ENCODE measurements at places on chromosomes 1 and 21. TPM values are rescaled to one million over a fixed set of nuclear protein-coding genes. Genes with fewer than 3 reads are reported as not detected.

Gene S100A12
- total RNA-seq: not detected

Gene HAPLN2
- total RNA-seq: 6.1 TPM

Gene E2F2
- 1.0 TPM for total RNA-seq

Gene ZCCHC17
- 39.0 TPM for total RNA-seq

Gene SIK1
- 17.3 TPM for total RNA-seq

Gene ARV1
- total RNA-seq: 27.6 TPM

Gene KRTAP11-1
- not detected for total RNA-seq

Gene GNG5
- 111 TPM for total RNA-seq

Gene RGS13
- total RNA-seq: not detected

Gene RXFP4
- total RNA-seq: not detected

Gene KCNJ10
- not detected for total RNA-seq

Gene FGR
- total RNA-seq: 4.0 TPM

Gene PCNX2
- 8.4 TPM for total RNA-seq

Gene LYPD8
- total RNA-seq: not detected

Gene GBP1
- 13.9 TPM for total RNA-seq

Gene C1orf174
- 27.1 TPM for total RNA-seq

Gene HSD11B1
- 9.3 TPM for total RNA-seq

Gene TRIM17
- total RNA-seq: 9.9 TPM

Gene AGBL4
- total RNA-seq: 0.82 TPM

Gene WDR64
- not detected for total RNA-seq

Gene FCRL6
- total RNA-seq: not detected

Gene FAM72C
- total RNA-seq: 0.97 TPM

Gene CYP4A11
- total RNA-seq: not detected

Gene IQGAP3
- 1.5 TPM for total RNA-seq

Gene GRIK3
- 5.9 TPM for total RNA-seq

Gene TMEM240
- total RNA-seq: 6.8 TPM
